ENCODE measurements at places on chromosomes 6 and 20.

GRCh38 chr6:16305246-16305725, 66.9 kb downstream of the GMPR start:
- DNase-seq, result no peak

GRCh38 chr20:17320456-17320855, 93.6 kb downstream of the PCSK2 start:
- no peak for DNase-seq

- DNase-seq, result no peak
These were observed 120.2 kb upstream of the AFDN start for GRCh38 chr6:167706313-167707109.

GRCh38 chr6:80519811-80520594, 413.5 kb downstream of the BCKDHB start:
- DNase-seq, result peak; percentile 72

GRCh38 chr6:24766680-24767462, 7.9 kb upstream of the GMNN start:
- DNase-seq, result peak; percentile 18

DNA sequence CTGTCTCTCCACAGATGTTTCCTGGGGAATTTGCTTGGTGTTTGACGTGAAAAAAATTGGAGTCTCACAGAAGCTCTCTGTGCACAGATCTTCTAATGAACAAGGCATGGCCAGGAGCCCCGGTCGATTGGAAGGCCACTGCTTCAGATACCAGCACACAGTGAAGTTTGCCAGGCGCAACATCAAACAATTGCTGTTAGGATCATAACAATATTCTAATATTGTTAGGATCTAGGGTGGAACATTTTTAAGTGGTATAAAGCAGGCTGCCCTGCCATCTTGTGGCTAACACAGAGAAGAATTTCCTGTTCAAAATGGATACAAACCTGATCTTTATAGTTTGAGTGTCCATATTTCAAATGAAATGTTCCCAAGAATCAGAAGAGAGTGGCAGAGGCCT, 64.1 kb downstream of the C6orf118 start:
- peak; percentile 38 for DNase-seq

DNA sequence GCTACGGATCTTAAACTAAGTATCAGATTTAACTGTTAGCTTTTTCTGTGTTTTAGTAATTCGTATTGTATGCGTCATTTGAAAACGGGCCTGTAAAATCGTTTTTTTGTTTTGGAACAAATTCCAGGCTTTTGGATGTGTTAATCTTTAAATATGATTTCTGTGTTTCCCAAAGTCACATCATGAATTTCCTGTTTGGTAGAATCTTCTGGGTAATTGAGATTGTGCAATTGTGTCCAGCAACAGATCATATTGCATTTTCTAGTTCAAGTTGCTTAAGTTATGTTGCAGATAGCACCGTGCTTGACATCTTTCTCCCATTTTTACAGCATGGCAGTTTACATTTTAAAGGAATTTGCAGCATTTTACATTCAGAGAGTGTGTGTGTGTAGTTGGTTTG, 1.9 kb downstream of the MAPK14 start:
- DNase-seq, result peak; percentile 55

DNA sequence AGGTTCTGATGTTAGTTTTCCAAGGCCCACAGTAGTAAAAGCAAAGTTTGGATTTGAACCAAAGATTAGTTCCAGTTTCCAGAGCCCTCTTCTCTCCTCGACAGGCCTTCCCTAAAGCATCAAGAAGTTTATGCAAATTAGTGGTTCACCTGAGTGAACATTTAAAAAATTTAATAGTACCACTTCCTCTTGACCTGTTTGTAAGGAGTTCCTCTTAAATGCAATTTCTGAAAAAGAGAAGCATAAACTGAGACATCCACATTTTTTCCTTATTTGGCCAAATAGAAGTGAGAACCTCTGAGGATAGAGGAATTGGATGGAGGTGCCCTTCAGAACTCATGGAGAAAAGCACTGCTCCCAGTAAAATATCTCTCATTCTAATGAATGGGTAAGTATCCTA, 1.2 kb upstream of the DSE start:
- no peak for DNase-seq

GRCh38 chr20:34562641-34563040, 4.1 kb downstream of the MAP1LC3A start:
- no peak for DNase-seq

GRCh38 chr6:25652007-25652515, at the start of gene SCGN:
Gene SCGN (plus strand): TSS chr6:25652215. CDS start chr6:25652404, 189 bp downstream.
- peak; percentile 41 for DNase-seq

GRCh38 chr6:112145080-112145573, 57.7 kb downstream of the FAM229B start:
- no peak for DNase-seq

DNA sequence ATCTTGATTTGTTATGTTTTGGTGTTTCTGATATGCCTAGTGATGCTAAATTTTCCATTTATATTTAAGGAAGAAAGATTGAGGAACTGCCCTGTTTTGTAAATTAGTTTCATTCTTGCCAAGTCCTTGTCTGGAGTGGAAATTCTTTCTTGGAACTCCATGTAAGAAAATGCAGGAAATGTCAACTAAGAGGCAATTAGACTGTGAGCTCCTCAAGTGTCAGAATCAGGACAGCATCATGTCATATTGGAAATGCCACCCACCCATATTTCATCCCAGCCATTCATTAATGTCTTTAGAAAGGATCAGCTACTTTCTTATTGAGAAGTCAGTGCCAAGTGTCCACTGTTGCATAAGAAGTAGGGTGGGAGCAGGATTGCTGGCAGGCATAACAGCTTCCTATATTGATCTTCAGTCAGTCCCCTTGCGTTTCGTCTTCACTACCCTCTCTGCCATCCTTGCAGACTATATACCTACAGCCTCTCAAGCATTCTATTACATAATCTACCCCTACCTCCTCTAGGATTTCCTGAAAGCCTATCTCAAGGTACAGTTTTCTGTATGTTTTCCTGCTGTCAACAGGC, 42.4 kb downstream of the HAO1 start:
- no peak for DNase-seq

GRCh38 chr6:15246666-15247499, 1.0 kb downstream of the JARID2 start:
- DNase-seq, result no peak

GRCh38 chr6:139597087-139597763, 222.8 kb upstream of the CITED2 start:
- DNase-seq, result no peak

GRCh38 chr6:168163096-168163731, 84.2 kb upstream of the FRMD1 start:
- peak; percentile 73 for DNase-seq

GRCh38 chr6:167794161-167795157, 32.3 kb upstream of the AFDN start:
- no peak for DNase-seq

DNA sequence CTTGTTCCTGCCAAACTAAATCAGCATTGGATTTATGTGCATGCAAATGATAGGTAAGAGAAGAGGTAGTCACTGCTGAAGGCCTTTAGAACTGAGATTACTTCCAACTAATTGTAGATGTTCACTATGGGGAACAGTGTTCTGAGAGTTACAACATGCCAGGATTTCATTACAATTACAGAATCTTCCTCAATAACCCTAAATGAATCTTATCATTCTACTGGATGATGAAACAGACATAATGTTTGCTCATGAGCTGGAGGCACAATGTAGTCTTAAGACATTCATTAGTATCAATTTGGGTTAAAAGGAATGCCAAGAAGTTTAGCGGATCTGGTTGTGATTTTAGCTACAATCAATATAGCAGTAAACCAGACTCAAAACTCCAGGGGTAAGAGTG, 248.9 kb upstream of the THEMIS start:
- DNase-seq, result no peak

- DNase-seq, result no peak
These were observed 157.4 kb downstream of the HACE1 start for GRCh38 chr6:104702126-104702841.

DNA sequence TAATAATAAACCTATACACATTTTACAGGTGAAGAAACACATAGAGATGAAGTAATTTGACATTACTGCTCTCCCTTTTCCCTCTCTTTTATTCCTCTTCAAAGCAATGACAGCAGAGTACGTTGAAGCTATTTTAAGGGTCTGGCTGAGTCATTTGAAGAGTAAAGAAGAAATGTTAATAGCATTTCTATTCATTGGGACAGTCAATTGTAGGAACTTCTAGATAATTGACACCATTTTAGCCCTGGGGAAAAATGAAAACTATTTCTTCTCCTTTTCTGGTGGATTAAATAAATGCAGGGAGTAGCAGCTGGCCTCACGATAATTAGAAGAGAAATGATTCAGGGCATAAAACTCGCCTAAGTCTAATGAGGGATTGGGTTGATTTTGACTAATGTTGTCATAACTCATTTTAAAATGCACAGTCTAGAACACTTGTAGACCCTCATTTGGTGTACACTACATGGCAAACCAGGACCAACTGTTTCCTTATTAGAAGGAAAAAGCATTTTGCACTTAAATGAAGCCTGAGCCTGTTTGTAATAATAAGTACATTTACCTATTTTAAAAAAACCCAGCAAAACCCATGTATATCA, 48.1 kb downstream of the RIPOR2 start:
- no peak for DNase-seq

DNA sequence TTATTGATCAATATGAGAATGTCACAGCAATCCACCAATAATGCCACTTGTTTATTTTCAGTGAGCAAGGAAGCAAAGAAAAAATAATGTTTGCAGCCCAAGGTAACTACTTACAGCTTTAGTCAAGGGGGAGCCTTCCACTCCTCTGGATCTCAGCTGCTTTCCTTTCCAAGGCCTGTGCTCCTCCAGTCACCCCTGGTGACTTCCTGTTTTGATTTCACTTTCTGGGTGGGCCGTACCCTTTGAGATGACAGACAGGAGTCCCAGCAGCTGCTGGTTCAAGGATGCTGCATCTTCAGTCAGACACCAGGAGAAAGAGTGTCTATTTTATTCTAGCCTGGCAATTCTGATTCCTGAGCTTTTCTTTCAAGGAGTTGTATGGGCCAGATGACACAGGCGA, 5.6 kb upstream of the VNN2 start:
- DNase-seq, result no peak

GRCh38 chr6:16471910-16472297, 233.5 kb downstream of the GMPR start:
- DNase-seq, result no peak

DNA sequence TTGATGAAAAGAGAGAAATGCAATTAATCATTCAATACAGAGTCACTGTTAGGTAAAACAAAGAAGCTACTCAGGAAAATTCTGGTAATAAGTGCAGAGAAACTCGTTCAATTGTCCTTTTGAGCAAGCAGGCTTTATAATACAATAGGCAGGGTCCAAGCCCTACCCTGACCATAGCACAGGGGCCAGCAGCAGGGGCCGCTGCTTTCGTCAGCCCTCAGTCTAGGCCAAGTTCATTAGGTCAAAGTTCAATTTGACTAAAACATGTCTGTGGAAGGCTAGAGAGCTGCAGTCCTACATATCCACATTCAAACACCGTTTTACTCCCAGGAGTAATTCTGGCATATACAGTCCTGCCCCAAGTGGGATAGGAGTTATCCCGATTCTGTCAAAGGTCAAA, 94.6 kb downstream of the BCAS1 start:
- no peak for DNase-seq

GRCh38 chr6:47292944-47293343, 16.8 kb downstream of the TNFRSF21 start:
- DNase-seq, result no peak
